ENCODE measurements at places on chromosomes 7 and 10. TPM values are rescaled to one million over a fixed set of nuclear protein-coding genes. Genes with fewer than 3 reads are reported as not detected.

DNA sequence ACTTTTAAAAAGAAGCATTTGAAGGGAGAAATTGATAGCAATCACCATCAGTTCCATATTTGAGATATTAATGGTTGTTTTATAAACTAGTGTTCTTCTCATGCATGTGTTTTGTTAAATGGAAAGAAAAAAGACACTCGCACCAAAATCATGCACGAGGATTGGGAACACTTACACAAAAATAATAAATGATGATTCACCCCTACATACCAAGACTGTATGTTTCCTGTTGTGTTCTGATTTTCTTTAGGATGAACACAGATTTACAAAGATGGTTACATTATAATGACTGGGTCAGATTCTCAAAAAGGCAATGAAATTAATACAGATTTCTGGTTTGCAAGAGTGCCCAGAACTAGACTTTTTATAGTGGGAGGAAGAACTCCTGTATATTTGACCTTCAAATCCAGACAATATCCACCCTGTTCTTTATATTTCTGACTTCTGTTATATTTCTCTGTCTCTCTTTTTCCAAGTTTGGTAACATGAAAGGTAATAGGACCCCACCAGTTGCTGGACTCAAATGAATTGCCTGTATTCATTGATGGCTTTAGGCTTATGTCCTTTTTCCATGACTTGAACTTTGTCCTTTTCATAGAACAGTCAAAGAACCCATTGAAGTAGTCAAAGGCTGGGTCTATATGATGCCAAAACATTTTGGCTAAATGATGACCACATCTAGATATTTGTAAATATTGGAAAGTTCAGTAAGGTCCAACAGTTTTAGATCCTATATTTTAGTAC is 54.4 kb downstream of the SEMA3A start:
- DNase-seq: no peak

- DNase-seq: no peak
Measured at GRCh38 chr10:22429981-22430421, 84.7 kb downstream of the SPAG6 start.

GRCh38 chr7:38318803-38319416 is 45.5 kb upstream of the TARP start:
- no peak for DNase-seq

The OR2A5 gene
- polyA plus RNA-seq: 0.25 TPM

The CCDC136 gene
- polyA plus RNA-seq: 53.5 TPM

Data from right lung (tissue), 10 donors.